ENCODE measurements at places on chromosomes 6 and 20.

DNA sequence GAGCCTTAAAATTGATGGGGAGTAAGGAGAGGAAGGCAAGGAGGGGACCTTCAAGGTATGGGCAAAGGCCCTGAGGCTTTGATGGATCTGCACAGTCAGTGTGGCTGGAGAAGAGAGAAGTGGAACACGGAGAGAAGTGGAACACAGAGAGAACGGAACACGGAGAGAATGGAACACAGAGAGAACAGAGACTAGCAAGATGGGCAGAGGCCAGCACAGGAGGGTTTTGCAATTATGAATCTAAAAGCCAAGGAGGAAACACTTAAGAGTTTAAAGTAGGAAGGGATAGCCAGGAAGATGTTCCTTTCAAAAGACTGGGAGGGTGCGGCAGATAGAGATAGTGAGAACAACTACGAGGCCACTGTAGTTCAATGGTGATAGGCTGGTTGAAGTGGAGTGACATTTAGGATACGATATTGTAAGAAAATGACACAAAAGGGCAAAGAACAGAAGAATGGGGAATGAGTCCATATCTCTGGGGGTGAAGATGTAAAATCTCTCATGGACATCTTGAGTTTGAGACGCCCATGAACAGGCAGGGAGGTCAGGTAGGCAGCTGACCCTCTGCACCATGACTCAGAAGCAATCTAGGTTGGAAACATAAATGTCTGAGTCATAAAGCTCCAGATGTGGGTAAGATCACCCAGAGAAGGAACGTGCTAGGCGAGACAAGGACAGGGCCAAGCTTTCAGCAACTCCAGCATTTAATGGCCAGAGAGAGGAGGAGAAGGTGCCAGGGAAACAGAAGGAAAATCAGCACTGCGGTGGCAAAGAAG, 25.4 kb downstream of the ZMYND8 start:
- no peak for DNase-seq

GRCh38 chr6:134177236-134177635, 124.8 kb upstream of the SLC2A12 start:
- no peak for DNase-seq

GRCh38 chr6:148470606-148471465, 128.2 kb downstream of the SASH1 start:
- DNase-seq, result no peak

DNA sequence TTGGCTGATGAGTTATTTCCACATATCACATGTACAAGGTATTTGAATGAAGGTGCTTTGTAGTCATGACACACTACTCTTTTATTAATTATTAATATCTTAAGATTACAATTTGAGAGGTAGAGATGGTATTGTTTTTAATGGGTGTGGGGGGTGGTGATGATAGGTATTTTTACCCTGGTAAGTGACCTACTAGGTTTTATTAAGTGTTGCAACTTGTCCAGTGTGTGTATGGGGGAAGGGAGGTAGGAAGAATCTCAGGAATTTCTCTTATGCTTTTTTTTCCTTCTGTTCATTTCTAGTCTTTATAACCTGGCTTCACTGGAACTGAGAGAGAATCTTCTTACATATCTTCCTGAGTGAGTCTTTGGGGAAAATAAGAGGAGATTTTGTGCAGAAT, 101.4 kb downstream of the LRRC1 start:
- DNase-seq, result no peak

- peak; percentile 59 for DNase-seq
Observed at GRCh38 chr6:28982476-28983266, 22.4 kb downstream of the ZNF311 start.

DNA sequence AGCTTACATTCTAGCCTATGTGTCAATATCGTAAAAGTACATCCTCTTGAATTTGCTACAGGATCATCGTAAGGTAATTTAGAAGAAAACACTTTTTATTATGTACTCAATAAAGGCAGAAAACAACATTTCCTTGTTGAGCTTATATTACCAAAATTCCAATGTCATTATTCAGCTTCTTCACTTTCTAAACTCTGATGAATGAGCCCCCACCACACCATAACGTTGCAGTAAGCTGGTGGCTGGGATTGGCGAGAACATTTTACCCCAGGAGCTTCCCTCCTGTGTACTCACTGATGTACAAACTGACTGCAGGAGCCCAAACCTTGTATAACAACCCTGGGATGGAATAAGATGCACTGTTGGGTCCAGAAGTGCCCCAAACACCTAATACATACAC, 238.1 kb upstream of the MARCKS start:
- DNase-seq, result no peak

DNA sequence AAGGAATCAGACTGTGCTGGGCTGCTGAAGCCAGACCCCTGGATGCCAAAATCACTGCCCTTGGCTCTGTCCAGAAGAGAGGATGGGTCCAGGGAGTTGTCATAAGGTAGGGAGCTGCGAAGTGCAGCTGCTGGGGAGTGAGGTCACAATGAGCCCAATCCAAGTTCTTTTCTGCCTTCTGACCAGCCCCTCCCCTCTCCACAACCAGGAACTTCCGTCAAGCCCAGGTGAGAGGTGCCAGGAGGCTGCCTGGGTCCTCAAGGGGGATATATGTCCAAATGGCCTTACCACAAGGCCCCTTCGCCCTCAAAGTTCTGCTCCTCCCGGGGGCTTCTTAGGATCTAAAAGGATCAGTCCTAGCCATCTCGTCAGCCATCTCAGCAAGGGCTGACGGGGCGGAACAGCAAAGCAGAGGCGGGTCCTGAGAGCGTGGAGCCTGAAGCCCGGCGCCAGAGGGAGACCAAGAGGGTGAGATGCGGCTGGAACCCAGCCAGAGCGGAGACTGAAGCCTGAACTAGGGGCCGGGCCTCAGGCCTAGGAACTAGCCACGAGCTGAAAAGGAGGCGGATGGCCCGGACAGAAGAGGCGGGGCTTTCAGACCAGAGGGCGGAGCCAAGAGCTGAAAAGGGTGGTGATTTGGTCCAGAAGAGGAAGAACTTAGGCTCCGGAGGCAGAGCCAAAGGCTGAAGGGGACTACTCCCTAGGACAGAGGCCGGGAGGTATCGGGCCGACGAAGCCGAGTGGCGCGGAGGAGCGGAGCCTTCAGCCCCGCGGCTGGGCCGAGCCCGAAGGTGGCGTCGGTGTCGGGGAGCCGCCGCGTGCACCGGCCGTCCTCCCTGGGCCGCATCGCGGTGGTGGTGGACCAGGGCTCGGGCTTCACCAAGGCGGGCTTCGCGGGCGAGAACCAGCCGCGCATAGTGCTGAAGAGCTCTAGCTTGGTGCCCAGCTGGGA, at the start of gene ACTL10:
Gene ACTL10 (plus strand): TSS at position 651 of the 952 bp plus-strand sequence. CDS start 555 bp downstream, outside the sequence.
- no peak for DNase-seq

DNA sequence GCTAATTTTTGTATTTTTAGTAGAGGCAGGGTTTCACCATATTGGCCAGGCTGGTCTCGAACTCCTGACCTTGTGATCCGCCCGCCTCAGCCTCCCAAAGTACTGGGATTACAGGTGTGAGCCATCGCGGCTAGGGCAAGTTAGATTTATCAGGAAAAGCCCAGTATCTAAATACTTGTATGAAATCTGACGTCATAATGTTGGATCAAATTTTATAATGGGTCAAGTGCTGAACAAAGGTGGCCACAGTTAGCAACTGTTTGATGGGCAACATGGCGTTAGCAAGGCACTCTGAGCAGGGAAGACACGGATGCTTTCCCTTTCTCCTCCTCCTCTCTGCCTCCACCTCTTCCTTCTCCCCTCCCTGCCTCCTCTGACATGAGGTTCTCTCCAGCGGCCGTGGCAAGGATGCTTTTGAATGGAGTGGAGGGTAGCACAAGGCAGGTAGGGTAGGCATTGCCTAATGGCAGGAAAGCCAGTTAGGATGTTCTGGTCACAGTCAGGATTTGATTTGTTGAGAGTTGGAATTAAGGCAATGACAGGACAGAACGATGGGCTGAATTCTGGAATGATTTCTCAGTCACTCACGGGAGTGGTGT, 149.6 kb downstream of the BCAS1 start:
- DNase-seq, result no peak

- DNase-seq, result no peak
Observed at GRCh38 chr20:43799150-43799711, 72.4 kb upstream of the GTSF1L start.

DNA sequence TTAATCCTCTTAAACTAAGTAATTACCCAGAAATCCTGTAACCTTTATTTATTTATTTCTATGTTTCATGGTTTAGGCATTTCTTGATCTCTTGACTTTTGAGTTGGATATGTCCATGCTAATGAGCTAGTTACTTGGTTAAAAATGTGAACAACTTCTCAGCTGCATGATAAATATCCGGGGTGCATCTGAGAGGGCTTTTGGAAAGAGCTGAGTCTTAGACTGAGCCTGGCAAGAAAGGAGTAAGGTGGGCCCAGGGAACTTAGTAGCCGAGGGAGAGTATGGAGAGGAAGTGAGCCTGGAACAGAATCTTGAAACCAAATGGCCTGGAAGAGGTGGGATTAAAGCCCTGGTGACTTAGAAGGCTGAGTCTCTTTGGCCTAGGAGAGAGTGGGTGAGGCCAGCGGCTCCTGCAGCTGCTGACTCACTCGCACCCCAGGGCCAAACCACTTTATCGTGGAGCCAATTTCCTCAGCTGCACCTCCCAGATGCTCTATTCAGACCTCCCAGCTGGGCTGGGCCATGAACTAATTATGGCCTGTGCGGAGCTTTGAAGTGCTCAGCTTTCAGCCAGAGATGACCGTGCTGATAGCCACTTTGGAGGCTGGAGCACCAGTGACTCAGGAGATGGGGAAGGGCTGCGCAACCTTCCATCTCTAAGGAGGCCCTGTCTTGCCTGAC, 19.1 kb downstream of the TGM3 start:
- DNase-seq, result no peak

DNA sequence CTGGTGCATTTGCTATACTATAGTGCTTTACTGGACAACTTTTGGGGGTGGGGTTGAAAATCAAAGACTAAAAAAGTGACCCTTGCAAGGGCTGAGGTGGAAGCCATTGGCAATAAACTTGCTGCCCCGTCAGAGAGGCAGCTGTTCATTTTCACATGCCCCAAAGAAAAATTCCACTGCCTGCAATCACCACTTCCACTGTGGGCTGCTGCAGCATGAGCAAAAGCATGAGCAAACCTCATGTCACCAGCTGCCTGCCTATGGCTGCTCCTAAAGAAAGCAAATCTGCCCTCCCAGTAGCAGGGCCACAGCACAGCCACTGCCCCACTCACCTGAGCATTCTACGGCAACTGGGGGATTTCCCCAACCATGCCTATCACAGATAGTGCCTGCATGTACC, 290.0 kb downstream of the PAX1 start:
- DNase-seq, result no peak

GRCh38 chr6:99545442-99545841, 23.0 kb downstream of the CCNC start:
- DNase-seq, result no peak

DNA sequence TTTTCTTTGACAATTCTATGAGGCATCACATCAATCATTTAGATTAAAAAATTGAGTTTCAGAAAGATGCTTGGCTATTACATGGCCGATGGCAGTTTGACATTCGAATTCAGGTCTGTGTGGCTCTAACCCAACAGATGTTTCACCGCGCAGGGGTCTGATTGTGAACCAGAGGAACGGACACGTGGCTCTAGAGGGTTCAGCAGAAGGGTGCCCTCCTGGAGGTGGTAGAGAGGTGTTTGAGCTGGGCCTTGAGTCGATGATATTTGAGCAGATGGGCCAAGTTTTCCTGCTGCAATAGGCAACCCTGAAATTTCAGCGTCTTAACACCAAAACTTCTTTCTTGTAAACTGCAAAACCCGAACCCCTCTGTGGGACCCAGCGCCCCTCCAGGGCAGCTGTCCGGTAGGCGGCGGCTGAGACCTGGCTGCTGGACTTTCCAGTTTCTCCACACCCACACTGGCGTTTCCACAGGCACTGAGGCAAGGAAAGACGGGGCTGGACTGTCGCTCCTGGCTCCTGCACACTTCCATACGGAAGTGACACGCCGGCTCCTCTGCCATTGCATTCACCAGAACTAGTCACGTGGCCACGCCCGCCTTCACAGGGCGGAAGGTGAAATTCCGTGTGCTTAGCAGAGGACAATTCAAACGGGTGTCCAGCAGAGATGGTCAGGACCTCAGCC, 11.3 kb upstream of the AFDN start:
- no peak for DNase-seq

GRCh38 chr20:19828232-19828631, 70.2 kb downstream of the RIN2 start:
- DNase-seq, result no peak

- no peak for DNase-seq
Observed at GRCh38 chr20:41079066-41079465, 50.4 kb downstream of the TOP1 start.

DNA sequence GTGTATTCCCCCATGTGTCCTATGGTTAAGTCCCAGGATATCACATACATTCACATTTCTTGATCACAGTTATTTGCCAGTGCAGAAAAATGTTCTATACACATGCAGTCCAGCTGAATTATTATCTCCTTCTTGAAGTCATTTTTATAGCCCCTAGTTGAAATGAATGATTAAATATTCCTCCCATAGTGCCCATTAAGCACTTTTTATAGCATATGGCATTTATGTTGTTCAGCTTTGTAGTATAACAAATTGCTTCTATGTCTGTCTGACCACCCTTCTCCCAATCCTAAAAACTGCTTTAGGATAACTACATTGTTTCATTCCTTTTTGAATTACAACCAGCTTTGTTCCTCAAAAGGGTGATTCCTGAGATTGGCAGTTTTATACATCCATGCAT, 123.5 kb downstream of the ADGRB3 start:
- DNase-seq, result no peak

DNA sequence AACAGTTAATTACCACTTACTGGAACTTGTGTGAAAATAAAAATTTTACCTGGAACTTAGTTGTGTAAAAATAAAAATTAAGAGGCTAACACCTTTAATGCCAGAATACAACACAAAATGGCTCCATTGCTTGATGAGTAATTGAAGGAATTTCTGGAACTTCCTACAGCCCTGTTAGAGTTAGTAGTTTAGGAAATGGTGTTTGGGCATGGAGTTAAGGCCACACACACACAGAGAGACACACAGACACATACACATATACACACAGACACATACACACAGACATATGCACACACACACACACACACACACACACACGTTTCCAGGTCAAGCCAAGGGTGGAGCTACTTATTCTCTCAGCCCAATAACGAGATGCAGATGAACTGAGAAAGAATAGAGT, 20.6 kb upstream of the CST3 start:
- DNase-seq, result no peak

- DNase-seq, result no peak
Observed at GRCh38 chr6:4486568-4487315, 289.5 kb upstream of the CDYL start.

DNA sequence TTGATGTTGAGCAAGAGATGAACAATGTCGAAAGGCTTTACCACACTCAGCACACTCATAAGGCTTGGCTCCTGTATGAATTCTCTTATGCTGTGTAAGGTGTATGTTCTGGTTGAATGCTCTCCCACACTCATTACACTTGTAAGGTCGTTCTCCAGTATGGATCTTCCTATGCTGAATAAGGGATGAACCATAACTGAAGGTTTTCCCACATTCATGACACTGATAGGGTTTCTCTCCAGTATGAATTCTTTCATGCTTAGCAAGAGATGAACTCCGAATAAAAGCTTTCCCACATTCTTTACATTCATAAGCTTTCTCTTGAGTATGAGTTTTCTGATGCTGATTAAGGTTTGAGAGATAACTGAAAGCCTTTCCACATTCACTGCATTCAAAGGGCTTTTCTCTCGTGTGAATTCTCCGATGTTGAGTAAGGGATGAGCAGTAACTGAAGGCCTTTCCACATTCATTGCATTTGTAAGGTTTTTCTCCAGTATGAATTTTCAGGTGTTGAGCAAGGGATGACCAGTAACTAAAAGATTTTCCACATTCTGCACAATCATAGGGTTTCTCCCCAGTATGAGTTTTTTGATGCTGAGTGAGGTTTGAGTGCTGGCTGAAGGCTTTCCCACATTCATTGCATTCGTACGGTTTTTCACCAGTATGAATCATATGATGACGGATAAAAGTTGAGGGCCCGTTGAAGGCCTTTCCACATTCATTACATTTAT, 21.1 kb downstream of the ZNF184 start:
- DNase-seq, result no peak
